CD4-positive, alpha-beta T cell treated with Interleukin-2 at 100 ng/mL for 4 hours (primary cell): ENCODE measurements at places on chromosomes 11 and 22.
A peak's percentile ranks its signal among the peaks of the same experiment; 100 is the strongest.

- DNase-seq: no peak
Observed at GRCh38 chr11:103407641-103408040, 298.4 kb downstream of the DYNC2H1 start.

GRCh38 chr11:15627560-15627959 lies 512.8 kb downstream of the INSC start:
- no peak for DNase-seq

GRCh38 chr11:114135737-114136151 lies 76.2 kb downstream of the ZBTB16 start:
- DNase-seq: no peak

- no peak for DNase-seq
Observed at GRCh38 chr22:17492247-17492646, 71.1 kb upstream of the SLC25A18 start.

GRCh38 chr11:128610721-128611617 lies 23.6 kb upstream of the ETS1 start:
- DNase-seq: peak; percentile 58

DNA sequence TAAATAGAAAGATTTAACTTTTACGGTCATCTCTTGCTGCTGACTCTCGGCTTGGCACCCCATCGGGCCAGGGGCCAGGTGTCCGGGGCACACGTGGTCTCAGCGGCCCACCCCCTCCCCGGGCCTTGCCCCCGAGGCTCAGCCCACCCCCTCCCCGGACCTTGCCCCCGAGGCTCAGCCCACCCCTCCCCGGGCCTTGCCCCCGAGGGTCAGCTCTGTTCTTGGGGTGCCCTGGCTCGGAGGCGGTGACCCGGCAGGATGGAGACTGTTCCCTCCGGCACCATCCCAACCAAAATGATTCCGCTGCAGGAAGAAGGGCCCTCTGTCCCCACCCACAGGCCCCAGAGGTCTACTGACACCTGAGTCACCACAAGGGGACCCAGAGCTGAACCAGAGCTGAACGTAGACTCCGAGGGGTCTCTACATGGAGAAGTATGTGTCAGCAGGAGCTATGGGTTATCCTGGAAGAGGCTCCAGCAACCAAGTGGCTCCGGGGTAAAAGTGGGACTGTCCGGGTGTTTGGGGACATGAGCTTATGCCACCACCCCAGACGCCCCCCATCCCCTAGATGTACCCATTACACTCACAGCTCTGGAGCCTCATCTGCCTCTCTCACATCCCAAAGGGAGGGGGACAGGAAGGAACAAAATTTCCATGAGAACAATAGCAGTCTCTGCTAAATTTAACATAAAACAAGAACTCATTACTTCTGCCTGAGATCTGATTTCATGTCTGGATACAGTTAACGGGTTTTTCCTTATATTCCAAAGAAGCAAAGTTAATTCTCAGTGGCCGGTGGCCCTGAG lies 38.4 kb downstream of the MACROD1 start:
- no peak for DNase-seq

DNA sequence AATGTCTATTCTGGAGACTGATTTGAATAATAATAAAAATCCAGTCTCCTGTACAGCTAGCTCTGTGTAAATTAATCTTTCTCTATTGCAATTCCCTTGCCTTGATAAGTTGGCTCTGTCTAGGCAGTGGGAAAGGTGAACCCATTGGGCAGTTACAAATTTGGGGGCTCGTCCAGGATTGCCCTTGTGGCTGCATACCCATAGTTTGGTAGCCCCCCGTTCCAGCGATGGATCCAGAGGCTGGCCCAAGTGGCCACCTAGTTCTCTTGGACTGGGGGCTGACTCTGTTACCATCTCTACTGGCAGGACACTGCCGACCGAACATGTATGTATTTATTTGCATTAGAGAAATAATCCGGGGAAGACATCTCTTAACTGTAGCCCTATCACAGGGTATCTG lies 326.2 kb upstream of the PDGFD start:
- no peak for DNase-seq

GRCh38 chr11:77064648-77065217 lies 2.0 kb upstream of the CAPN5 start:
- DNase-seq: no peak

DNA sequence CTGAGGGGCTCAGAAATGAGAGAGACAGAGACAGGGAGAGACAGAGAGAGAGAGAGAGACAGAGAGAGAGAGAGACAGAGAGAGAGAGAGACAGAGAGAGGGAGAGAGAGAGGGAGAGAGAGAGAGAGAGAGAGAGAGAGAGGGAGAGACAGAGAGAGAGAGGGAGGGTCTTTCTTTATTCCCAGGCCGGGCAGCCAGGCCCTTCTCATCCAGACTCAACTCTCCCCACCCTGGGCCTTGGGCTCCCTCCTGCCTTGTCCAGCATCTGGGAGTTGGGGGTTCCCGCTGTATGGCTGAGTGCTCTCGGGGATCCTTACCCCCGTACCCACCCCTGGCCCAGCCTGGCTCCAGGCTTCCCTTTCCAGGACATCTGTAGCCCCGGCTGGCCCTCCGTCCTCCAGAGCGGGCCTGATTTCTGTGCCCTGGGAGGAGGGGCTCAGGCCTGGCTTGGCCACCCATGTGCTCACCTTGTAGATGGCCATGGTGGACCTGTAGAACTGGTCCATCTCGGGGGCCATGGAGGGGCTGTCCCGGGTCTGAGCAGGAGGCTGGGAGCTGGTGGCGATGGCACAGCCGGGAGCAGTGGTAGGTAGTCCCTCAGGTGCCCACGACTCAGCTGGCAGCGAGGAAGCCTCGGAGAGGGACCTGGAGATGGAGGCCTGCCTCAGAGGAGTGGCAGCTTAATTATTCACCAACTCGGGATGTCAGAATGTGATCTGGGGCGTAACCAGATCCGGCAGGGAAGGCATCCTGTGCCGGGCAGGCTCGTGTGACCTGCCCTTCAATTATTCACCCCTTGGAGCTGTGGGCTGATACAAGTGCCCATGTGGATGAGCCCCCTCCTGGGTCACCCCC lies at the start of gene BAIAP2L2:
Gene BAIAP2L2 (minus strand): TSS at position 677 of the 855 bp plus-strand sequence. CDS start 159 bp downstream, at position 518.
- DNase-seq: no peak

DNA sequence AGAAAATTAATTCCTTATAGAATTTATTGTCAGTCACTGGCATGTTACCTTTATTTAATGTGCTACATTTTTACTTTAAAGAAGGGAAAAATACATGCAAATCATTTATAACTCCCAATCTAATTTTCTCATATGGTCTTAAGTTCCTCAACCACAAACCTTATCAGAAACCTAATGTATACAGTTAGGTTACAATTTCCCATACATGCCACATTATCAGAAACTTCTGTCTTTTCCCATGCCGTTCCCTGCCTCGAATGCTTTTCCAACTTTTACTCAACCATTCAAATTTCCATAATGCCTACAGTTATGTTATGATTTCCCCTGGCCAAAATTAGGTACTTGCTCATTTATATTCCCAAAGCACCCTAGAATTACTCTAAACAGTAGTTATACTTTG lies 13.5 kb downstream of the RSF1 start:
- no peak for DNase-seq

DNA sequence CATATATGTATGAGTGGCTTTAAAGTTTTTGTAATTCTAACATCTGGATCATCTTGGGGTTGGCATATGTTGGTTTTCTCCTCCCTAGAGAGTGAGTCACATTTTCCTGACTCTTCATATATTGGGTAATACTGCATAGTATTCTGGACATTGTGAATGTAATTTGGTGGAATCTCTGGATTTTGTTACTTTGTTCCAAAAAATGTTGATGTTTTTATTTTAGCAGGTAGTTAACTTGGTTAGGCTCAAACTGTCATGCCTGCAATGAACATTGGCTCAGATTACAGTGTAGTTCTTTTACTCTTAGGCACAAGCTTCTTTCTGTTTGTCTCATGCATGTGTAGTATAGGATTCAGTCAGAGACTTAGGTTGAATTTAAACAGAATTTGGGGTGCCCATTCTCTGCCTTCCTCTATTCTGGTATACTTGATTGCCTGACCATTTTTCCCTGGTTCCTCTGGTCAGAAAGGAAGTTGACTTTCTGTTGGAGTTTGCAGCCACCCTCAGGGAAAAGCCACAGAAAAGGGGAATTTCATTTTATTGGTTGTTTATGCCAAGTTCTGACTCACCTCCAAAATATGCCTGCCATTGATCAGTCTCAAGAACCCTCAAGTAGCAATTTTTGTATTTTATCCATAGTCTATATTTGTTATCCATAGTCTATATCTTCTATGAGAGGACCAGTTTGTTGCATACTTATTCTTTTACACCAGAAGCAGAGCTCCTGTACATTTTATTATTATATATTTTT lies 151.7 kb downstream of the UVRAG start:
- no peak for DNase-seq

GRCh38 chr11:67119585-67120391 lies 725 bp downstream of the KDM2A start:
- peak; percentile 14 for DNase-seq

DNA sequence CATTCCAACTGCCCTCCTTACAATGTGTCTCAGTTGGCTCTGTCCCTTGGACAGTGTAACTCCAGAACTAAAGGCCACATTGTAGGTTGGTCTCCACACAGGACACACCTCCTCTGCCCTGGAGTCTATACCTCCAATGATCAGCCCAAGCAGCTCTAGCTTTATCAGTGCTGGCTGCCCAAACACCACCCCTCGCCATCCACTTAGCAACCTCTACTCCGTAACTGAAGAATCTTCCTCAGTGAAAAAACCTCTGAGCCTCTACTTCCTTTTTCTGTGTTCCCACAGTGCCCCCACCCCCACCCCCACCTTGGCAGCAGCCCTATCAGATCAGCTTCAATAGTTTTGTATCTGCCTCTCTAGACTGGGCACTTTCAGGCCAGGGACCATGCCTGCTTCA lies 33.4 kb downstream of the SERPINH1 start:
- DNase-seq: no peak

DNA sequence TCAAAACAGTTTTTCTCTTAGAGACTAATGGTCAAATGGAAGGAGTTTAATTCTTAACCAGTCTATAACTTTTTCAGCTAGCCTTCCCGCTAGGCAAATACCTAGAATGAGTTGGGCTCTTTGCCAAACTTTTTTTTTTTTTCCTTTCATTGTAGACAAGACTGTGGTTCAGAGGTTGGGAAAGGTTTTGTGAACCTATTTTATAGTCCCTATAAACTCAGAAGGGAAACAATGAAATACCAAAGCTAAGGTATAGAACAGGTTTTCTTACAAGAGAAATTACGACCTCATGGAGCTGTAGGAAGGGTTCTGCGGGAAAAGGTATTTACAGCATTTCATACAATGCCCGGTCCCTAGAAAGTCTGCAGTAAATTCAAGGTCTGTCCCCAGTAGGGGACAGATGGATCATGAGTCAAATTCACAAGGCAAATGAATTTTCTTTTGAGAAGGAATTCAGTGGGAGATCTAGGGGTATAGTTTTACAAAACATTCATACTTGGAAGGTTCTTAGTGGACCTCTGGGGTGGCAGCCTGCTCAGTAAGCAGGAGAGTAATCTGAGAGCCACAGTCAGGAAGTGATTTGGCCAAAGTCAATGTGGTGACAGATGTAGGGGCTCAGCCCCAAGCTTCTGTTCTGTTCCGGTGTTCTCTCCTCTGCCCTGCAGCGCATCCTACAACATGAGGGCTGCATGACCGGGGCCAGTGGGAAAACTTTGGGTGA lies 146.8 kb downstream of the DBX1 start:
- no peak for DNase-seq

DNA sequence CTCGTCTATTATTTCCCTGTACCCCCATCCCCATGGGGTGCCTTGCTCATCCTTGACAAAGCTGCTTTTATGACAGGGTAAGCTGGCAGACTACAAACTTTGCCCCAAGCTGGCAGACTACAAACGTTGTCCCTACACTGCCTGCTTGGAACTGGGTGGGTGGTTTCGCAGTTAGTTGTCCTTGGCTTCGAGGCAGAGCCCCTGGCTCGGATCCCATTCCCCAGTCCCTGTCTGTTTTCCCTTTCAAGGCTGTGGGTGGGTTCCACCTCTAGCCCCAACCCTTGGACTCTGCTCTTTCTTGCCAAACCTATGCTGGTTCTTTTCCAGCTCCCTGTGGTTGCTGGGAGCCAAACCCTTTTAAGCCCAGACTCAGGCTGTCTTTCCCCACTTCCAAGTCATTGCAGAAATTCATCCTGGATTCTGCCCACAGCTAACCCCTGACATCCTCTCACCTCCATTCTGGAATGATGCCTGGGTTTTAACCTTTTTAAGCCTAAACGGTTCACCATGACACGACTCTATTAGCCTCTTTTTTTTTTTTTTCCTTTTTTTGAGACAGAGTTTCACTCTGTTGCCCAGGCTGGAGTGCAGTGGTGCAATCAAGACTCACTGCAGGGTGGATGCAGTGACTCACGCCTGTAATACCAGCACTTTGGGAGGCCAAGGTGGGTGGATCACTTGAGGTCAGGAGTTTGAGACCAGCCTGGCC lies 9.2 kb upstream of the RBM14 start:
- no peak for DNase-seq

DNA sequence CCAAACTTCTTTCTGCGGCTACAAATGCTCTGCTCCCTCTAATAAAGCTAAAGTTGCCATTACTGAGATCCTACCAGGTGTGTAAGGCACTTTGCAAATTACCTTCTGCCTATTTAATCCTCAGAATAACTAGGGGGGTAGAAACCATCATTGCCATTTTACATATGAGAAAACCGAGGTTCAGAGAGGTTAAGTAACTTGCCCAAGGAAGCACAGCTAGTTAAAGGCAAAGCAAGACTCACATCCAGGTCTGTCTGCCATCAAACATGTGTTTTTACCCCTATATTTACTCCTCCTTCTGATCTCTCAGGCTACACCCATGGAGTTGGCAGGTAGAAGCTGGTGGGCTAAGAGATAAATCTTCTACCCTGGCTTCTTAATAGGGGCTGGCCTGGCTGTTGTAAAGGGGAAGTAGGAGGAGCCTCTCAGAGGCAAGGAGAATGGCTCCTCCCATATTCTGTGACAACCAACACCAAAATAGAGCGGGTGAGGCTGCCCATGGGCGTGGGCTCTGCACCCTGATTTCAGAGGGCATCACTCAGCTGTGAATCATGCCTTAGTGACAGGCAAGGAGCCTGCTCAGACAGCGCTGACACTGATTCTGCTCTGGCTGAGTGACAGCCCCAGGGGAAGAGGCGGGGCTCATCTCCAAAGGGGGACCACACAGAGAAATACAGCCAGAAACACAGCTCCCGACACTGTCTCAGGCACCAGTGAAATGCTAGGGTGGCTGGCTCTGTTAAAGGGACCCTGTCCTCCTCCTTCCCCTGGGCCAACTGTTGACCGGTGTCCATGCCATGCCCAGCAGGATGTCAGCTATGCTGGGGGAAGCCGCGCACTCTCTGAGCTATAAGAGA lies 106.8 kb downstream of the ABTB2 start:
- DNase-seq: peak; percentile 84

DNA sequence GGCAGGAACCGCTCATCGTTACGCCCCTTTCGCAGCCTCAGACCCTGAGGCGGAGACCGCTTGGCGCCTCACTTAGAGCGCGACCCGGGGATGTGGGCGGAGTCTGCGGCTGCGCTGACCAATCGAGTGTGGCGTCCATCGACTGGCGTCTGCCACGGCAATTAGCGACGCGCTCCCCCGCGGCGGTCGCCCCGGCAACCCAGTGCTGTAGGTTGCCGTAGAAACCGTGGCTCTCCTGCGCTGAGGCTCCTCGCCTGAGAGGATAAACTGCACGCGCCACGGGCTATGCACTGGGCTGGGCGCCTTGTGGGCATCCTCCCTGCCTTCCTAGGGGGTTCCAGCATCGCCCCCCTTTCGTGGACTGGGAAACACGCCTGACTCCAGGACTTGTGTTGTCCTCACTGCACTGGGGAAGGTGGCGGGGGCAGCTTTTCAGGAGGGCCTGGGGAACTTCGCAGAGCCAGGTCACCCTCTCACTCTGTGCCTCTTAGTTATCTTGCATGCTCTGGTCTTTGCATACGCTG lies 701 bp upstream of the P2RX6 start:
- peak; percentile 90 for DNase-seq
